Left forelimb (tissue), 1 donor: ENCODE measurements at places on chromosomes 4 and X.

DNA sequence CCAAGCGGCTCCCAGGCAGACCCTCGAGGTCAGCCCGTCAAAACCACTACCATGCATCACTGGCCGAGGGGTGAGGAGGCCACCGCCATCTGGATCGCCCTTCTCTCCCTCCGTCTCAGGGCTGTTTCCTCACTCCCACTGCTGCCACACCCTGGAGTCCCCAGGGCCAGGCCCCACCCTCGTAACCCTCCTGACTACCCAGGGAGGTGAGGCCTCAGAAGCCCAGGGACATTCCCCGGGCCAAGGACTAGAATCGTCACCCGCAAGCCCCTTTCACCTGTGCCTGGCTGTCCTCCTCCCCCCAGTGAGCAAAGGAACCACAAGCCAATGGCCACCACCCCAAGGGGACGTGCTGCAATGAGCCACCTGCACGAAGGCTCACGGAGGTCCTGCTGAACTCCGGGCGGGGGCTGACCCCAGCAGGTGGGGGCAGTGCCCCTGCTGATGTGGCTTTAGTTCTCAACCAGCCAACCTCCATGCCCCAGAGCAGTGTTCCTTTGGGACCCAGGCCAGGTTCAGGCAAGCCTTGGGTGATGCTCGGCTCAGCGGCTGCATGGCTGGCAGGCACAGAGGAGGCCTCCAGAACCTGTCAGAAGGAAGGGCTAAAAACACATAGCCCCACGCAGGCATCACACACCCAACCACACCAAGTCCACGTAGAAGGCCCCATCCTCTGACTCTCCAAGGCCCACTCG, 23.8 kb downstream of the PPP2R2C start:
- DNase-seq, result no peak

DNA sequence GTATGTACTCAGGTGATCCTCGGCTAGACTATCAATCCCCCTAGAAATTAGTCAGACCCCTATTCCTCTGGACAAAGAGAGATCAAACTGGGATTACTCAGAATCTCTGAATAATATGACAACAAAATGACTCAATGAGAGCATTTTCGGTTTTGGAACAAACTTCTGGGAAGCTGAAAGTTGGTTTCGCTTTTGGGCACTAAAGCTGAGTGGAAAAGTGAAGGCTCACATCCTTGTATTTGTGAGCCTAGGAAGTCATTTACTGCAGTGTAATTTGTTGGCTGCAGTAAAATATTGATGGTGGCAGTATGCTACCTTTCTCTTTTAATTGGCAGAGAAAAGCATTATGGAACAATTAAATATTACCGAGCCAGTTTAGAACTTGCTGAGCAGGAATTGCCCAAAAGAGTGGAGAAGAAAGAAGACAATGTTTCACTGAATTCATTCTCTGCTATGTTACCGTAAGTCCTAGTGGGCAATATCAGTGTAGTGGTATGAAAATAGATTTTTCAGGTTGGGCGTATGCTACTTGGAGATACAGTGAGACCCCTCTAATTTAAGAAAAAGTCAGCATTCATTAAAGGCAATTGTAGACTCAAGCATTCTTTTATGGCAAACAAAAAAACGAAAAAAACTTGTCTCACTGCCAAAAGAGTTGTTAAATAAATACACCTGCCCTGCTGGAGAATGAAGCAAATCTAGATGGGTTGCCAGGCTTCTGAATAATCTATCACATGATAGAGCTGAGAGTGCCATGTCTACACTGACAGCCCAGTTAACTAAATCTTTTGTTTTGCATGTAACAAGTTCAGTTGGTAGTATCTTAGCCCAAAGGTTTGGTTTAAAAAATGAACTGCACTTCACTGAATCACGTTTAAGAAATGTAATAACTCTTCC, 69.6 kb downstream of the AGTR2 start:
- DNase-seq, result no peak

- no peak for DNase-seq
These were observed 673.6 kb upstream of the TENM3 start for GRCh38 chr4:181569553-181569952.

DNA sequence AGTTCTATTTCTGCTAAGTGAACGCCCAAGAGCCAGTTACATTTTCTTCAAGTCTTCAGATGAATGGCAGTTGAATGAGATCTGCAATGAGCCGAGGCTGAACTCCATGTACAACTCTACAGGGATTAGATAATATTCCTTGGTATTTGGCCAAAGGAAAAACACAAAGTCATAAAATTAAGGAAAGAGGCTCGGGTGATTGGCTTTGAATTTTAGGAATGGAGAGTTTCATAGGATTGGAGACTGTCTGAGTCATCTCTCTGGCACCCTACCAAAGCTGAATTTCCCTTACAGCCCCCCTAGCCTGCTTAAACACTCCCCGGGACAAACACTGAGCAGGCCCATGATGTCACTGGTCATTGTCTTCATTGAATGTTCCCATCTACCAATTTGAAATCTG, 188.0 kb upstream of the C1QTNF7 start:
- no peak for DNase-seq

- DNase-seq, result no peak
These were observed 424.0 kb upstream of the CXorf51B start for GRCh38 chrX:146385529-146385928.

DNA sequence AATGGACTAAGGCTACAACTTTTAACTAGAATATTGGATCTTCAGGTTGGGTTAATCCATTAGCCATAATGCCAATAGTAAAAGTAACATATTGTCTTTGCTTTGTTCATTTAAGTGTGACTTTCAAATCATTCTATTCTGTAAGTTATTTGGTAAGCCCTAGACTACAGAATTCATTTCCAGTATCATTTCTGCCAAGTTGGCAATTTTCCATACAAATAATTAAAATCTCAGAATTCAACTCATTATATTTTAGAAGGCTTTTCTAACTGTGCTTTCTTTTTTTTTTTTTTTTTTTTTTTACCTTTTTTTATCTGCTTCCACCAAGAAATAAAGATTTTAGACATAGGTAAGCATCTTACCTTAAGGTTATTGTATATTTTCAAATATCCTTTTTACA, 173.4 kb downstream of the DCTD start:
- no peak for DNase-seq

DNA sequence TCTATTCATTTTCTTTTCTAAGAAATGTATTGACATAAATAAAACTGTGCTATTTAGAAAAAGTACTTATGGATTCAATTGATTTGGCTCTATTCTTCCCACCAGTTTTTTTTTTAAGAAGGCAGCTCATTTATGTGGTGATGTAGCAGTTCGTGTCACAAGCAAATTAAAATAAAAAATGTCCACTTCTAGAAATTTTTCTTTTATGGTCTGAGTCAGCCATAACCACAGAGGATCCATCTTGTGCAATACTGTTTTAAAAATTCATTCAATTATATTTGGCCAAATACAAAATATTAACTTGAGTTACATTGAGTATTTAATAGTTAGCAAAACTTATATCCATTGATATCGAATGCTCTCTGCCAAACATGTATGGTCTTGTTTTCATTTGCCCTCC, 207.9 kb upstream of the FAT1 start:
- DNase-seq, result no peak

- DNase-seq, result no peak
These were observed 2493.3 kb downstream of the ARAP2 start for GRCh38 chr4:33751050-33751449.
